ENCODE measurements at places on chromosomes 2 and 18.

GRCh38 chr2:177246000-177246399 is 18.5 kb downstream of the NFE2L2 start:
- no peak for DNase-seq

- no peak for DNase-seq
These were observed 24.8 kb upstream of the TBC1D8 start for GRCh38 chr2:101175991-101176390.

DNA sequence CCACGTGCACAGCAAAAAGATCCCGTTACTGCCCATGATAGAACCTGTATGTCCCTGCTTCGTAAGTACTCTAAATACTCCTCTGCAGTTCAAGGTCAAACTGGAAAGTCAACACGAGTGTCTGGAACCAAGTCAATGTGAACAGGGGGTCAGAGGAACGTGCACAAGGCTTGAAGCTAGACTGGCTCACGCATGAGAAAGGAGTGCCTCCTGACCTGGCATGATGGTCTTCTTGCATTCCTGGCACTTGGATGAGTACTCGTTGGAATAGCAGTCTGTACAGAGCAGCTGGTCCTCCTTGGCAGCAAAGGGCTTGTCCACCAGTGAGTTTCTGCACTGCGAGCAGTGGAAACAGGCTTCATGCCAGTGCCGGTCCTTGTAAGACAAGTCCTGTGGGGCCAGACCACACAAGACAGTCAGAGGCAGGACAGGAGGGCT is 25.5 kb downstream of the FHL2 start:
- no peak for DNase-seq

DNA sequence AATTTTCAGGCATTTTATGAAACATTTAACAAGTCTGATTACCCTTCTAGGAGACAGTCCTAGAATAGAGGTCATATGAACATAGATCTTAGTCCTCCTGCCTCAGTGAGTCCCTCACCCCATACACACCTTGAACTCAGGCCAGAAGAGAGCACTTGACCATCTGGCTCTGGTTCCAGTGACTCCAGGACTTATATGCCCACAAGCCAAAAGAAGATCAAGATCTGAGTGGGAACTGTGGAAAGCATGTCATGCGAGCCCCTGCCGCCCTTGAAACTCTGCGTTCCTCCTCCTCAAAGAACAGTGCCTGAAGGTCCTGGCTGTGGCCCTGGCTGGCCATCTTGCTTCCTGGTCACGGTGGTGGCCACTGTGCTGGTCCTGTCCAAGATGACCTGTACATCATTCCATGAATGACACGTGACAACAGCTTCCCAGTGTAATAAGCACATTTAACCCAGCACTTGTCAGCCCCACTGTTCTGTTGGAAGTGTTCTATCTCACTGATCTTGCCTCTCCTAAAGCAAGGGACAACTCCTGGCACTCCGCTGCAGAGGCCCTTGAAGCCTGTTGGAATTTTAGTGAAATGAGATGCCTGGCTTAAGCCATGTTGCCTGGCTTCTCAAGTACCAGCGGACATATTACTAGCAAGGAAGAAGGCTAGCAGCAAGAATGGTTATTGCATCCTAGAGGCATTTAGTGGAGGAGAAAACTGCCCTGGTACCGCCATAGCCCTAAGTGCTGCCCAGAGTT is 17.6 kb downstream of the TTC32 start:
- no peak for DNase-seq

- DNase-seq, result no peak
These were observed 130.3 kb downstream of the MYCN start for GRCh38 chr2:16070648-16070971.

DNA sequence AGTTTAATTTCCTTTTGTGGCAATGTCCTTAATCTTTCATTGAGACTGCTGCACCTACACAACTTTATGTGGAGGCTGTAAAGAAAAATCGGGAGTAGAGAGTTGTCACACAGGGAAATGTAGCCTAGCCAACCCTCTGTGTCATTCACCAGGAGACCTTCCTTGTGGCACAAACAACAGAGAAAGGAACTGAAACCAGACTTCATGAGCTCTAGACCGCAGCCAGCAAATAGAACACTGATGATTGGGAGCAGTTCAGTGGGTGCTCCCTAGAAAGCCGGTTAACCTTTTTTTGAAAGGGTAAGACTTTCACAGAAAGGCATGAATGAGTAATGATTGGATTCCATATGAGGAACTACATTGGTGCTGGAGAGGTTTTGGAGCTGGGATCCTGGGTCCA is 1752.4 kb upstream of the CELF4 start:
- DNase-seq, result no peak

GRCh38 chr2:227455200-227455599 is 16.8 kb upstream of the AGFG1 start:
- DNase-seq, result no peak

Measured in COLO829 (cell line).